ENCODE measurements at places on chromosomes 11 and 22.

DNA sequence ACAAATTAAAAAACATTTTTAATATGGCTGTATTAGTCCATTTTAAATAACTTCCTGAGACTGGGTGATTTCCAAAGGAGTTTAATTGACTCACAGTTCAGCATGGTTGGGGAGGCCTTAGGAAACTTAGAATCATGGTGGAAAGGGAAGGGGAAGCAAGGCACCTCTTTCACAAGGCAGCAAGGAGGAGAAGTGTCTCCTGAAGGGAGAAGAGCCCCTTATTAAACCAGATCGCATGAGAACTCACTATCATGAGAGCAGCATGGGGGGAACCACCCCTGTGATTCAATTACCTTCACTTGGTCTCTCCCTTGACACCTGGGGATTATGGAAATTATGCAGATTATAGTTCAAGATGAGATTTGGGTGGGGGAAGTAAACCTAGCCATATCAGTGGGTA is 488.6 kb downstream of the ETS1 start:
- DNase-seq: no peak

DNA sequence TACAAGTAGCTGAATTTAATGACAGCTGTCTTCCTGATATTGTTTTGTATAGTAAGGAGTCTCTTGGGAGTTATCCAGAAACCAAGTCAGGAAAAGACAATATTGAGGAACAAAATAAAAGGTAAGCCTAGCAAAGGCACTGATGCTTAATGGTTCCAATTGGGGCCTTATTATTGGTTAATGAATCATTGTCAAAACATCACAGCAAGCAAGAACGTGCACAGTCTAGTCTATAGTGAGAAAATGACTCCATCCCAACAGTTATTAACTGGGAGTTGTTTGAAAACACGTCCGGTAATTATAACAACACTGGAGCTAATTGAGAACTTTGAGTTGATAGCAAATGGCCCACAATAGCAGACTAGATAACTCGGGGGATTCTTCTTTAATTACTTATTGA is 17.7 kb downstream of the BSX start:
- no peak for DNase-seq

GRCh38 chr11:6979365-6979764 is 40.8 kb downstream of the ZNF214 start:
- no peak for DNase-seq

DNA sequence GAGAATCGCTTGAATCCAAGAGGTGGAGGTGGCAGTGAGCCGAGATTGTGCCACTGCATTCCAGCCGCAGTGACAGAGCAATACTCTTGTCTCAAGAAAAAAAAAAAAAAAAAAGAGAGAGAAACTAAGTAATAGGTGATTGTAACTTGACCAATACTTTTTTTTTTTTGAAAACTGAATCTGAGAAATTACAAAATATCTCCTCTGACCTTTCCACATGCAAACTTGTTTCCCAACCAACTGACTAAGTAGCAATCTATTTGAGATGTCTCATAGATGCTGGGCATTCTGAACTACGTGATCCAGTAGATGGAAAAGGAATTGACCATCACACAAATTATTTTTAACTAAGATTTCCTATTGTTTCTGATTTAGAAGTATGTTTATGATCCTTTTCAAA is 407.3 kb upstream of the CHORDC1 start:
- DNase-seq: no peak

GRCh38 chr22:28379951-28380350 is 299.7 kb downstream of the TTC28 start:
- DNase-seq: no peak

- DNase-seq: no peak
Observed at GRCh38 chr11:67616431-67617242, 9.9 kb downstream of the NDUFV1 start.

DNA sequence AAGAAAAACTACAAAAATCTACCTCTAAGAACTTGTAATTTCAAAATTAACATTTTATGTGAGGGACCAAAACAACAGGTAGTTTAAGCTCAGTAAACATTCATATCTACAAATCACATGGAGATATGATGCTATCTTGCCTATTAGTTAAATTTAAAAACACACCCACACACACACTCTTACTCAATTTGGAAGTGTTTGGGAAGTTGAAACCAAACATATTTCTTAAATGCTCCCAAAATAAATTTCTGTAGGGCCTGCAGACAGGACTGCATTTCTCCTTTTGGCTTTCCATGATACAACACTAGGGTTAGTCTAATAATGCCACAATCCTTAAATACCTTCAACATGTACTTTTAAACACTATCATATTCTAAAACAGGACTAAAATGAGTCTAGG is 7.0 kb downstream of the PITPNB start:
- DNase-seq: no peak

- DNase-seq: no peak
Observed at GRCh38 chr22:43007519-43008102, 7.3 kb downstream of the PACSIN2 start.

DNA sequence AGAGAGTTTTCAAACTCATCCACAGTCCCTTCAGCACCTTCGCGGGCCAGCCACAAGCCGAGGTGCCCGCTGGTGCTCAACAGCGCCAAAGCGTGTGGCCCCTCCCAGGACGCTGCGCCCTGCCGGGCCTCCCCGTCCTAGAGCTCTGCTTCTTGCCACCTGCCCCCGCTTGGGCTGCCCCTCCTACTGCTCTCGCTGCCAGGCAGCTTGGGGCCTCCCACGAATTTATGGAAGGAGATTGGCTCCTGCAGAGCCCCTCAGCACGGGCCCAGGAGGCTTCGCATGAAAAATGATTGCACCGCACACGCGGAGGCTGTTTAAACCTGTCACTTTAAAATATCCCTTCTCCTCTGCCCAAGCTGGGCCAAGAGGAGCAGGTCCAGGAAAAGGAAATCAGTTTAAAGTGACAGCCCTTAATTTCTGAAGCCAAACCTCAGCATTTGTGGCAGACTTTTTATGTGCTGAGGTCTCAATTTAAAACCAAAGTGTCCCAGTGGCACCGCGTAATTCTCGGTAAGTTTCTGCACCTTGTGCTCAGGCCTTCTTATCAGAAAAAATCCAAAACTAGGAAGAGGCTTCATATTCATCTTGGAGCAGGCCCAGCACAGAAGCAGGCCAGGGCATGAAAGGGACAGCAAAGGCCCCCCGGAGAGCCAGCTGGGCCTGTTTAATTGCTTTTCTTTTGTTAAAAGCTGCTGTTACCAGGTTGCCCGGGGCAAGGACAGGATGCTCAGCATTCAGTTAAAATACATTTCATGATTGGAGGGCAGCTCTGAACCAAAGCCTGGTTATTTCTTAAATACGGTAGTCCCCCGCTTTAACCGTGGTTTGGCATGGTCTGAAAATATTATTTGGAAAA is 303.6 kb downstream of the OPCML start:
- no peak for DNase-seq
